Stimulated activated CD4-positive, alpha-beta T cell treated with anti-CD3 and anti-CD28 coated beads, Interleukin-1b, Interleukin-23, amount 100 ng/mL, for 1 hour (primary cell): ENCODE measurements at places on chromosomes 4 and X.

- no peak for DNase-seq
Measured at GRCh38 chr4:15197005-15197404, 194.7 kb downstream of the CPEB2 start.

GRCh38 chr4:170446782-170447181, 357.0 kb upstream of the AADAT start:
- DNase-seq = no peak

DNA sequence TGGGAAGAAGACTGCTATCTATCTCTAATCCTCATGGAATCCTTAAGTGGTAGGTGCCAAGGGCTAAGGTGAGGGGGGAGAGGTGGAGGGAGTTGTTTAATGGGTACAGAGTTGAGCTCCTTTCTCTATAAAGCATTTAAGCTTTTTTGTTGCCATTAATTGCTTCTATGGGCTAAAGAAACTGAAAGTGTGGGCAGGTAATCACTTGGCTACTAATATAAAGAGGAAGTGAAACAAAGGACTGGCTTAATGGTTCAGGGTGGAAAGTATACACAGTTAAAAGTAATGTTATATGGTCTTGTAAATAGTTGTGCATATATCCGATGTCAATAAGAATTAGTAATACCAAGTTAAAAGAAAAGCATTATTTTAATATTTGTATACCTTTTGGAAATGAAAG, 83.9 kb downstream of the POLA1 start:
- no peak for DNase-seq

DNA sequence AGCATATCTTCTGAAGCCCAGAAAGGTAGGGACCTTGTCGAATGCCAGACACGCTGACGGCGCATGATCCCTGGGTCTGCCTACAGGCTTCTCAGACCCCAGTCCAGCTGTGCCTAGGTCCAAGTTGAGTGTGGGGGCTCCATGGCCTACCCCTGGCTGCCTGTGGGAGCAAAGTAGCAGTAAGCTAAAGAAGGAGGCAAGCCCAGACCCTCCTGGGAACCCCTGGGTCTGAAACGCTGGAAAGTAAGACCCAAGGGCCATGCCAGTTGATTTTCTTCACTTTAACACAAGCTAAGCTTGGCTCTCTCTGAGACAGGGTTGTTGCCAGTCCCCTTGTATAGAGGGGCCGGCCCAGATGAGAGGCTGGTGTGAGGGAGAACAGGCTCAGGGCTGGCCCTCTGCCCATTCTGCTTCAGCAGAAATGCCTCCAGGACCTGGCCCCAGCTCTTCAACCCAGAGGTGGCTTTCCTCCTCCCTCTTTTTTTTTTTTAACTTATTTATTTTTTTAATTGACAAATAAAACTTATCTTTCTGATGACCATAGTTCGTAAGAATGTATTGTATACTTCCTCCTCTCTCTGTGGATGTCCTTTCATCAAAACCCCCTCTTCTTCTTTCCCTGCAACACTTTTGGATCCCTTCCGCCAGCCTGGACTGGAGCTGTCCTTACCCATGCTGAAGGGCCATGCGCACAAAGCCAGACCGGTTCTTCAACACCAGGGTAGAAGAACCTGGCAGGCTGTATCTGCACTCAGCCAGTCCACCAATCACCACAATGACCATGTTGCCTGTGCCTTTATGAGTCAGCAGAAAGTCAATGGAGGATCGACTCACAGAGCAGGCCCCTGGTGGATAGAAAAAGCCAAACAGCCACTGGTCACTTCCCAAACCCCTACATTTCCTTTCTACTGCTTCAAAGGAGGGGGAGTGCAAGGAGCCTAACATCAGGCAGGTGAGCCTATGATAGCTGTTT, 7.1 kb downstream of the AWAT2 start:
- DNase-seq = no peak

- DNase-seq = no peak
Measured at GRCh38 chr4:2068566-2068965, 9.4 kb downstream of the NAT8L start.

- DNase-seq = no peak
Measured at GRCh38 chrX:15947648-15948317, 93.2 kb upstream of the AP1S2 start.

- peak; percentile 23 for DNase-seq
Measured at GRCh38 chrX:110167952-110168451, 149.9 kb downstream of the AMMECR1 start.

- no peak for DNase-seq
Measured at GRCh38 chr4:165077034-165077578, 23.4 kb downstream of the TRIM75 start.

DNA sequence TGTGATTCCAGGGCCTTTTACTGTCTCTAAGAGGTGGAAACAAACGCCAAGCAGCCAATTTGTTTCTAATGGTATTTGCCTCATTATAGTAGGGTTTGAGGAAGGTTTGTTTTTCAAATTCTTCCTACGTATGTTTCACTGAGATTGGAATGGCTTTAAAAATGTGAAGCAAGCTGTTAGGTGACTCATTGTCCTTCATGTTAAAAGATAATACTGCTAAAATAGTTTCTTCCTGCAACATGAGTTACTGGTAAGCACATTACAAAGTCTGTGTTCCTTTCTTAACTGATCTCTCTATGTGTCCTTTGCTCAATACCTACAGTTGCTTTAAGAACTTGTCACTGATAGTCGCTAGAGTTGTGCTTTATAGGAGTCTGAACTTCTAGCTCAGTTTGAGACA, 1183.9 kb downstream of the RPA4 start:
- DNase-seq = no peak

GRCh38 chrX:38561951-38562719, 793 bp downstream of the TSPAN7 start:
- no peak for DNase-seq

- no peak for DNase-seq
Measured at GRCh38 chrX:139924069-139924695, 8.7 kb downstream of the ATP11C start.

GRCh38 chr4:170008371-170008770, 17.8 kb downstream of the MFAP3L start:
- no peak for DNase-seq

DNA sequence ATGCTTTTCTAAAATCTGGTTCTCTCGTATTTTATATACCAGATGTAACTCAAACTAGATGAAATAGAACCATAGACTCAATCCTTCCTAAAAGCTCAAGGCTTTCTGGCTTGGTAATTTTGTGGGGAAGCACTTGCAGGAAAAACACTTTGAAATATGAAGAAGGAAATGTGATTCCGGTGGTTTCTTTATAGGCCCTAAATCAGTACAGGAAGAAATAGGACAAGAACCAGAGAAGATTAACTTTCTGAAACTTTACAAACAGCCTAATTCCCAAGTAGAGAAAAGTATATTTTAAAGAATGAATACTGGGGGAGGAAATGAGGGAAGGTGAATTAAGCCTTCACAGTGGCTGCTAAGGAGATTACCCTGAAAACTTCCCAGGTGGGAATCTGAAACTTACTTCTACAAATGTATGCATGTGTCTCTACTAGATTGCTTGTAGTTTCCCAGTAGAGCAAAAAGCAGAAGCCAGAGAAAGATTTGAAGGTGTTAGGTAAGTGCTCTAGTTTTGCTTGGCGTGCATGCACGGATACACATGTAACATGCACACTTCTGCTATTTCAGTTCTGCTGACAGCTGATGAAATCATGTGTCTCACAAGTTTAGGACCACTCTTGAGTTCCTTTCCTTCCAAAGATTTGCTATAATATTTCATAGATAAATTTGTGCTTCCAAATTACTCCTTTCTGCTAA, 92.1 kb downstream of the AFF1 start:
- DNase-seq = no peak

DNA sequence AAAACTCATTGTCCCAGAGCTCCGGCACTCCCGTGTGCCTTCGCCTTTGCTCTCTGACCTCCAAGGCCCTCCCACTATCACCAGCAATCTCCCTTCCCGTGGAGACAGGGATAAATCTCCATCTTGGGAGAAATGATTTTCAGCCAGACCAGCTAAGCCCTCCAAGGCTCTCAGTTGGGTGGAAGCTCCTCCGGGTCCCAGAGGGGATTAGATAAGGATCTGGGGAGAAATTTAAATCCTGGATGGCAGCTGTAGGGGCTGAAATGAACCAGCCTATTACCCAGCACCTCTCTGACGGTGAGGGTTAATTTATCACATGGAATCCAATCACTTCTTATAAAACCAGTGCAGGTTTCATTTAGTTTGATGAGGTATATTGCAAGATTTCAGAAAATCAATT, 366.2 kb downstream of the FBXW7 start:
- no peak for DNase-seq

- DNase-seq = no peak
Measured at GRCh38 chr4:139239127-139239772, 40.8 kb downstream of the MGARP start.

- DNase-seq = no peak
Measured at GRCh38 chr4:76823495-76823894, 74.4 kb downstream of the SOWAHB start.

DNA sequence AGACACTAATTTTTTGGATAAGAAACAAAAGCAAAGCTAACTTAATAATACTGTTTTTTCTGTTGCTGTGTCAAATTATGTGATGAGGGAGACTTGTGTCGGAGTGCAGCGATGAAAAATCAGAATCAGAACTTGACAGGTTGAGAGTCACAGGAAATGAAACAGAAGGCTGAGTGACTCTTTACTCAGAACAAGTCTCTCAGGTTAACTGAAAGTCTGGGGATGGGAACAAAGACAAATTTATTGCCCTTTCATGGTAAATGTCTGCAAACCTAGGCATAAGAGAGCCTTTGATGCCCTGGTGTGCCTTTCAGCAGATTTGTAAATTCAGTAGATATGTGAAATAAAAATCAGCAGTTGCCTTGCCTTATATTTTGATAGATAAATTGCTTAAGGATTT, 96.0 kb downstream of the ADGRL3 start:
- DNase-seq = no peak

GRCh38 chr4:86847571-86847970, 1.6 kb downstream of the SLC10A6 start:
- no peak for DNase-seq

GRCh38 chr4:171279131-171279530, 534.1 kb upstream of the GALNTL6 start:
- DNase-seq = no peak

- no peak for DNase-seq
Measured at GRCh38 chr4:78591404-78591803, 39.8 kb downstream of the ANXA3 start.
